HS-27A (cell line): ENCODE measurements at places on chromosomes 6 and 20.

GRCh38 chr6:103356531-103356930 lies 1503.2 kb downstream of the HACE1 start:
- no peak for DNase-seq

GRCh38 chr6:157905590-157906342 lies 75.9 kb upstream of the SYNJ2 start:
- no peak for DNase-seq

GRCh38 chr6:158818581-158819212 lies 471 bp downstream of the EZR start:
- DNase-seq: no peak

DNA sequence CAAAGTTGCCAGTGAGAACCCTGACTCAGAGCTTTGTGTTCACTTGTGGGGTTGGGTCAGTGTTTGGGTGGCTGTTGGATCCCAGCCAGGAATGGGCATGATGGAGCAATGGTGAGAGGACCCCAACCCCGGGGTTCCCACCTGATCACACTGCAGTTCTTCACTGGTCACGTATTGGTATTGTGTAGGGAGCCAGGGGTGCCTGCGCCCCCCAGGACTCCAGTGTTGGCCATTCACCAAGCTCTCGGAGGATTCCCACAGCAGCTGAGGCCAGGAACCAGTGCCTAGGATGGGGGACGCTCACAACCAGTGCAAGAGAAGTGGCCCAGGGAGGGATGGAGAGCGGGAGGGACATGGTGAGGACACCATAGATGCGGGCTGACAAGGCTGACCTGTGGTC lies 207.2 kb downstream of the CDH4 start:
- DNase-seq: no peak

- no peak for DNase-seq
These were observed 26.9 kb upstream of the TSHZ2 start for GRCh38 chr20:52945268-52945667.

DNA sequence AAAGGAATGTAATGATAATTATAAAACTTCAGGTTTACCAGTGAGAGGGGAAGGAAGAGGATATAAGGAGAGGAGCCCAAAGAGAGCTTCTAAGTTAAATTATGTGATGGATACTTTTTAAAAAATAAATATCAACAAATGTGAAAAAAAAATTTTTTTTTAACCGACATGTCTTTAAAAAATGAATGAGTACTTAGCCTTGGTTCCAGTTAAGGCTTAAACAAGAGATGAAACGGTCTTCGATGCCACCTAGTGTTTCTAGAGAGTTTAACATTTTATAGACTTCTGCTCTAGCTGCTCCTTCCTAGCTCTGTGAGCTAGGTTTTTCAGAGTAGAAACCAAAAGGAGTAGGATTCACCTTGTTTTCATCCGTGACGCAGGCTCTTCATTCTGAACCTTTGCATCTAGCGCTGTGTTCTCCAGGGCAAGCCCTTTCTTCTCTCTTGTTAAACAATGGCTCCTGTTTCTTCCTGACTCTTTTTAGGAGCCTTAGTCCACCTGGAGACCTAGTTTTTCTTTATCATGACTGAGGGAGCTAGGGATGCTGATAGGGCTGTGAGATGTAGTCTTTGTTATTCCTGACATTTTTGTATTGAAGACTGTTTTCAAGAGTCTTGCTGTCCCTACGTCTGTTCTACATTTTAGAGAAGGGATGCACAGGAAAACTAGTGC lies 42.4 kb upstream of the GNRH2 start:
- DNase-seq: no peak

DNA sequence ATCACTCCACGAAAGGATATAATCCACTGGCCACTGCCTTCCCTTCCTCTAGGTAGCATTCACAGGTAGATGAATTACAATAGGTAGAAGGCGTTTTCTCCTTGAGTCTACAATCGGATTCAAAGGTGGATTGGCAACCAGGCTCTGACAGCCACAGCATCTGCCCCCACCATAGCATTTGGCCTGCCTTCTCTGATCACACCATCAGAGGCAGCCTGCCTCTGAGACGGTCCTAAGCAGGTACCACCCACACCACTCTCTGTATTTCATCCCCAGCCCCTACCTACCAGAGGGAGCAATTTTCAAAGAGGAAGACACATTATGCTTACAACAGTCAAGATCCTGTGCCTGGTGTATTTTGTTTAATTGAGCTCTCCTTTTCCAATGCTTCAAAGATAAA lies 210.5 kb upstream of the SPTLC3 start:
- DNase-seq: no peak

GRCh38 chr6:125807293-125807692 lies 16.5 kb downstream of the NCOA7 start:
- DNase-seq: no peak

GRCh38 chr6:105836379-105836778 lies 249.8 kb upstream of the PRDM1 start:
- no peak for DNase-seq

GRCh38 chr20:16124911-16125776 lies 448.1 kb downstream of the KIF16B start:
- no peak for DNase-seq

DNA sequence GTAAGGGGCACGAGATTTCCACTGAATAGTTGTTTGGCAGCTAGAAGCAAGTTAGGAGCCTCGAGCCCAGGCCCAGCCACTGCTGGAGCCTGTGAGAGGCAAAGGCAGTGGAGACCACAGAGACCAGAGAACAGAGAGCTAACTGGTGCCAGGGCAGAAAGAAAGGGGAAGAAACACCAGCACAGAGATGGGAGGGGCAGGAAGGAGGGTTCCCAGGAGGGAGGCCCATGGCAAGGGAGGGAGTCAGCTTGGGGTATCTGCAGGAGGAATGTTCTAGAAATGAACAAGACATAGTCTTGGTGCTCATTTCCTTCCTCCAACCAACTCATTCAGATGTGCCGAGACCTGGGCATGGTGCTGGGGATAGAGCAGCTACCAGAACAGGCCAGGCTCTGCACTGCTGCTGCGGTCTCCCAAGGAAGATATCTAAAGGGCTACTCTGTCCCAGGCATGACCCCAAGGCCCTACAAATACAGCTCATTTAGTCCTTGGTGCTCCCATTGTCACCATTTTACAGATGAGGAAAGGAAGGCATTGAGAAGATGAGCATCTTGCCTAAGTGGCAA lies 10.7 kb downstream of the ANGPT4 start:
- no peak for DNase-seq

- no peak for DNase-seq
These were observed 206.4 kb downstream of the TBXT start for GRCh38 chr6:165961233-165961632.

GRCh38 chr6:27474172-27474465 lies 1.2 kb upstream of the ZNF184 start:
- no peak for DNase-seq
